ENCODE measurements at places on chromosomes 3 and 15.

DNA sequence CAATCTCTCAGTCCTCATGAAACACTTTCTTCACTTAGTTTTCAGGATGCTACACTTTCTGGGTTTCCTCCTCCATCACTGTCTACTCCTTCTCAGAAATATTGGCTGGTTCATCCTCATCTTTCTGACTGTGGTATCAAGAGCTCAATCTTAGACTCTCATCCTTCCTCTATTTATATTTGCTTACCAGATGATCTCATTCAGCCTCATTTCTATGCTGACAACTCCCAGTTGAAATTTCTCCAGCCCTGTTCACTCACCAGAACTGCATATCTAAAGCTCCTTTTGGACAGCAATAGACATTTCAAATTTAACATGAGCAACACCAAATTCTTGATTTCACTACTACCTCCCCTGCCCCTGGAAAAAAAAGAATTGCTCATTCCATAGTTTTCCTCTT is 48.0 kb upstream of the FBN1 start:
- DNase-seq = no peak

DNA sequence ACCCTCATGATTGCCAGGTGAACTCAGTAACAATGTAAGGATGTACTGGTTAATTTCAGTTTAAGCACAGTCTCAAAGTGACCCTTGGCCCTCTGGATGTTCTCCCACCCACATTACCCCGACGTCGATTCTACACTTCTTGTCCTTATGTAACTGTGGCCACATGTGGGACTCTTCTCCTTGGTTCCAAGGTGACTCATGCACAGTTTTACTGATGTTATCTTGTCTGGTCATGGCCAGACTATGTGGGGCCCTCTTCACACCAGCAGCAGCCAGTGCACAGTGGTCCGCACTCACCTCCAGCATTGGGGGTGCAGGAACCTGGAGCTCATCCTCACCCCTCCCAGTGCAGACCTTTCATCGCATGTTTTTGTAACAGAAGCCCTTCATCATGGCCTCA is 519.4 kb downstream of the OCA2 start:
- no peak for DNase-seq

DNA sequence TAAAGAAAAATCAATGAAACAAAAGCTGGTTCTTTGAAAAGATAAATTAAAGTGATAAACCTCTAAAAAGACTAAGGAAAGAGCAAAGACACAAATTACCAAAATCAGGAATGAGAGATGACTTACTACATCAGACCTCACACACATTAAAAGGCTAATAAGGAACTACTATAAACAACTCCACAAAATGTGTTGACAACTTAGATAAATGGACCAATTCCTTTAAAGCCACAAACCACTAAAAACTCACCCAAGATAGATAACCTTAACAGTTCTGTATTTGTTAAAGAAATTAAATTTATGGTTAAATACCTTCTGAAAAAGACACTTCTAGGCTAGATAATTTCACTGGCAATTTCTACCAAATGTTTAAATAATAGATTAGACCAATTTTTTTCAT is 170.4 kb downstream of the SMAD6 start:
- DNase-seq = no peak

GRCh38 chr15:63371297-63371918 is 10.2 kb downstream of the CA12 start:
- DNase-seq = no peak

DNA sequence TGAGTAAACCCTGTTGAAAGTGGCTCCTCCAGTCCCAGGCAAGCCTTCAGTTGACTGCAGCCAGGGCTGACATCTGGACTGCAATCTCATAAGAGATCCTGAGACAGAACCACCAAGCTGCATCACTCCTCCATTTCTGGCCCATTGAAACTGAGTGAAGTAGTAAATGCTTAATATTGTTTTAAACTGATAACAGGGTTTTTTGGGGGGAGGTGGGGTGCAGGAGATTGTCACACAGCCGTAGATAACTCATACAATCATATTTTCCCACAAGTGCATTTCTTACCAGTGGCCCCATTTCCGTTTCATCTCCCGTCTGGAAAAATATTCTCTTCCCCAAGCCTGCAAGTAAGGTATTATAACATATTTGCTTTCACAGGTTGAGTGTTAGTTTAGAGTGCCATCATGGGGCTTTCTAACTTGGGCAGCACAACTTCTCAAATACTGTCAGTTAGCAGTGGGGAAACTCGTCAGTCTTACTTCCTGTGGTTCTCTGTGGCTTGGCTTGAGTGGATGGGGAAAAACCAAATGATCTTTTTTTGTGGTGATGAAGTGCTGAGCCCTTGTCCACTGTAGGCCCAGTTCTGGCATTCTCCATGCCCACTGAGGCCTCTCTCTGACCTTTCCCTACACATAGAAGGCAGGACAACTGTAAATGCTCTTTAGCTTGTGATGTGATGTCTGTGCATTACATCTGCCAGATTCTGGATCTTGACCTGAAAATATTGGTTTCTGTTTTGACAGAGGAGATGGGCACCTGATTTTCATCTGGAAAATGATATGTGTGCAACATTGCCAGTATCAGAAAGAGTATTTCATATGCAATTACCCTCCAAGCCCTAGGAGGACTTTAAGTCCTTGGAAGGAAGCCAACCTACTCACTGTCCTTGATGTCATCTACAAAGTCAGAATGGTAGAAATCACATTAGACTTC is 90.1 kb upstream of the BHLHE40 start:
- no peak for DNase-seq

- no peak for DNase-seq
Observed at GRCh38 chr3:184260724-184261269, 556 bp downstream of the CAMK2N2 start.

GRCh38 chr15:71777216-71777943 is 33.0 kb upstream of the NR2E3 start:
- DNase-seq = no peak

DNA sequence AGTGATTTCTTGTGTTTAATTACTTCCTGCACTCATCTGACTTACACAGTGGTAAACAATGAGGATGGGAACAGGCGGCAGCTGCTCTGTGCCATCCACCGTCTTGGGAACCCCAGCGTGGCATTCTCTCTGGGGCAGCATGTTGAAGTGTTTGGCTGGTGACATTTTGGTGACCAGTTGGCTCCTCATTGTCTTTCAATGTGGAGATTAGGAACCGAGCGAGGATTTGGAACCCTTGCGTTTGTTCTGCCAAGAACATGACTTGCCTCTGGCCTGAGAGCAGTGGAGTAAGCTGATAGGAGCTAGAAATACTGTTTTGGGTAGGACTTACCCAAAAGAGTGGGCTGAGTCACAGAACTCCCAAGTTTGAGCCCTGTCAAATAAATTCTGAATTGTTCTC is 88.8 kb downstream of the IGF1R start:
- no peak for DNase-seq

DNA sequence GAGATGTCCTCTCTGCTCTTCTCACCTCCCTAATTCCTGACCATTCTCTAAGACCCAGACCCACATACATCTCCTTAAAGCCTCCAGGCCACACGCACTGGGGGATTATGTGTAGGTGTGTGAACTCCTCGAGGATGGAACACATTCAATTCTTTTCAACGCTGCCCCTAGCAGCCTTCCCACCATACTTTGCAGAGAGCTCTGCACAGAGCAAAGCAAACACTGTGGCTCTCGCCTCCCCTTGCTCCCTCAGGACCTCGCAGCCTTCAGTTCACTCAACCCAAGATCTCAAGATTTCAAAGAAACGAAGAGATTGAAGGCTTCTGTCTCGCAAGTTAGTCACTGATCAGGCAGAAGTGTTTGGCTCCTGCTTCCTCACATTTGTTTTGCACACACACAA is 6.0 kb downstream of the ACTC1 start:
- no peak for DNase-seq

DNA sequence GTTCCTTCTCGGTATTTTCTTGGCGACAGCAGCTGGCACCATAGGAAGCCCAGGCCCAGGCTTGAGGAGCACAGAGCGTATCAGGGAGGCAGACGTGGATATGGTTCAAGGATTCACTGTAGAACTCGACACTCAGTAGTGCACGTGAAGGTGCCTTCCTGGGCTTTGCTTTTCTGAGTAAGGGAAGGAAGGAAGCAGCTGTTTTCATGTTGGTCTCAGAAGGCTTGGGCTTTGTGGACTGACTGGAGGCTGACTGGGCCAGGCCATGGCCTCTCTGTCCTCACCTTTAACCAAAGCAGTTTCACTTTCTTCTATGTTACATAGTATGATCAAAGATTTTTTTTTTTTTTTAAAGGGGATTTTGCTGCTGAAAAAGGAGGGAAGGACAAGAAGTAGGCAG is 6.9 kb upstream of the GHRL start:
- DNase-seq = no peak

DNA sequence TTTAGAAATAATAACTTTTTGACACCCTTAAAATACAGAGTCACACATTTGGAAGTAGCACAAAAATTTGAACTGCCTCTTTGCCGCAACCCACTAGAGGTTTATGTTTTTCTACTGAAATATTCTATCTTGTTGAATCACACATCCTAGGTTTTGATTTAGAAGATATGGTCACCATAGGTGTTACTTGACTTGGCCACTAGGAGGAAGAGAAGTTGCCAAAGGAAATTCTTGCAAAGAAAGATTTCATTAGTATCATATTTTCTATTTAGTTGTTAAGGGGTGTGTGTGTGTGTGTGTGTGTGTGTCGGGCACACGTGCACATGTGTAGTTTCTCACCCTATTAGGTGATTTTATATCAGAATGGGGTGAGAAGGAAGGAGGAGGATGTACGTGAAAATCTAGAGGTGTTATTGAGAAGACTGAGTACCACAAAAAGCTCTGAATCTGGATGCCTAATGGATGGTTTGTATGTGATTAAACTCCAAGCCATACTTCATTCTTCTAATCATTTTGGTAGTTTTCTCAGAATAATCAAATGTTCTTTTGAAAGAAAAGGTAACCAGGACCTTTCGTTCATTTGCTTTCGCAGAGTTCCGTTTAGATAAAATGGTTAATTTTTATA is 31.5 kb downstream of the ZFAND6 start:
- no peak for DNase-seq

GRCh38 chr3:24100696-24101402 is 155.8 kb downstream of the NR1D2 start:
- DNase-seq = no peak

- DNase-seq = no peak
Observed at GRCh38 chr15:47888385-47889100, 171.2 kb downstream of the SEMA6D start.
